Hindlimb muscle (tissue), 1 donor: ENCODE measurements at places on chromosomes 3 and 15.
A peak's percentile ranks its signal among the peaks of the same experiment; 100 is the strongest.

GRCh38 chr15:84817466-84818081 lies 418 bp downstream of the ALPK3 start:
- no peak for DNase-seq

- DNase-seq = no peak
Observed at GRCh38 chr3:170344971-170345370, 12.5 kb upstream of the SKIL start.

- DNase-seq = no peak
Observed at GRCh38 chr3:55297245-55297644, 189.9 kb downstream of the WNT5A start.

- DNase-seq = no peak
Observed at GRCh38 chr3:121269389-121269788, 276.4 kb downstream of the POLQ start.

- peak; percentile 58 for DNase-seq
Observed at GRCh38 chr15:96158938-96159337, 171.6 kb upstream of the NR2F2 start.

DNA sequence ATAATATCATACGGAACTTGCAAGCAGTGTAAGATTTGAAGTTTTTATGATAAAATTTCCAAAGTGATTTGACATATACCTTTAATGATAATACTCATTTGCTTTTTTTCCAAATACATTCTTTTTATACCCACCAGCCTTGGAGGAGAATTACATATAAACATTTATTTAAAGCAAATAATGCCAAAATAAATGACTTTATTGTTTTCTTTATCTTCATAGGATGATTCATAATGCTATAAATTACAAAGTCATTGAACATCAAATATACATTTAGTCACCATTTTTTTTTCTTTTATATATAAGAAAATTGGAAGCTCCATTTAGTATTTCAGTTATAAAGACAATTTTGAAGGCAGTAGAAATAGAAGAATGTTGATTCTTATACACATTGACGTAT lies 450.9 kb downstream of the NAALADL2 start:
- no peak for DNase-seq

DNA sequence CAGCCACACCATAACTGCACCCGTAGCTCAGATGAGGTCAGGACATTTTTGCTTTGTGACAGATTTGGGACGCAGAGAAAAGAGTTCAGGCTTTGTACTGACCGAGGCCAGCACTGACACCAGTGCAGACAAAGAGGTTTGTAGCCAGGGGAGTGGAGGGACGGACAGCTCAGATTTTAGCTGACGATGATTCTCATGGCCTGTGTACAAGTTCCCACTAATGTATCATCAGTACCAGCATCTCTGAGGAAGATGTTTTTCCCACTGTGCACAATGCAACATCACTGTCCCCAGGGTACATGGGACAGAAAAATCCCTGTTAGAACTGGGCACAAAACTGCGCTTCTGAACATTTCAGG lies 112.7 kb downstream of the SLCO3A1 start:
- no peak for DNase-seq

DNA sequence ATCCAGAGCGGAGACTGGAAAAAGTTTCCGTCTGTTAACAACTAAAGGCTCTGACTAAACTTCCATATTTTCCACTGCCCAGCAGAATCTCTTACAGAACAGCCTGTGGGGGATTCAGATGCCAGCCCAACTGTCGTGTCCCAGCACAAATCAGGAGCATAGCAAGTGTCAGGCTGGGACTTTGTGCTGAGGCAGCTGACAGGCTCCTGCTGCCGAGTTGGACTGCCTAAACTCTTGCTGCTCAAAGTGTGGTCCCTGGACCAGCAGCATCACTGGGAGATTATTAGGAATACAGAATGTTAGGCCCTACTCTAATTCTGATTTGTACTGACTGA lies 31.2 kb upstream of the CMTM7 start:
- DNase-seq = no peak

GRCh38 chr3:156395961-156396710 lies 158.8 kb downstream of the SSR3 start:
- DNase-seq = no peak

GRCh38 chr15:100761290-100761935 lies 118.2 kb upstream of the ALDH1A3 start:
- DNase-seq = no peak

DNA sequence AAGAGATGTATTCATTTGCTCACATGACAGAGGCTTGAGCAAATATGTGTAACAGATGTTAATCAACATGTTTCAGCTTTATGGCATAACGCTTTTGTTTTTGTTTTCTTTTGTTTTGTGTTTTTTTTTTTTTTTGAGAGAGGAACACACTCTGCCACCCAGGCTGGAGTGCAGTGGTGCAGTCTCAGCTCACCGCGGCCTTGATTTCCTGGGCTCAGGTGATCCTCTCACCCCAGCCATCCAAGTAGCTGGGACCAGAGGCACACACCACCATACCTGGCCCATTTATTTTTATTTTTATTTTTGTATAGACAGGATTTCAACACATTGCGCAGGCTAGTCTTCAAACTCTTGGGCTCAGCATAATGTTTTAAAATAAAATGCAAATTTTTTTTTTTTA lies 1504.4 kb upstream of the CADM2 start:
- no peak for DNase-seq

GRCh38 chr15:61517335-61517734 lies 288.2 kb upstream of the RORA start:
- DNase-seq = no peak

GRCh38 chr3:123287962-123288302 lies 86.2 kb downstream of the SEC22A start:
- no peak for DNase-seq

- DNase-seq = peak; percentile 8
Observed at GRCh38 chr3:48820612-48821324, 26.9 kb downstream of the PRKAR2A start.

- no peak for DNase-seq
Observed at GRCh38 chr15:46918462-46919140, 798.7 kb upstream of the SEMA6D start.

DNA sequence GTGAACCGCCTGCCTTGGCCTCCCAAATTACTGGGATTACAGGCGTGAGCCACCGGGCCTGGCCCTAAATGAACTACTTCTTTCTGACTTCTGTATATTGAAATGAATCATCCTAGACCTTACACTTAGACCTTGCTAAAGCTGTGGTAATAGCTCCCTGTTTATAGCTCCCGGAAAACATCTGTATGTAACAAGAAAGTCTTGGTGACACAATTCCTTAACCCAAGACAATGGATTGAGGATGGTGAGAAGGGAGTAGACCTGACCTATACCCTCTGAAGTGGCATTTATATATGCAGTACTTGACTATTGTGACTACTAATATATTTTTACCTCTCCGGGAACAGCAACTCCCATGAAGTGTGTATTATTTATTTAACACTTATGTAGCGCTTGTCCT lies 48.0 kb upstream of the TBL1XR1 start:
- no peak for DNase-seq

DNA sequence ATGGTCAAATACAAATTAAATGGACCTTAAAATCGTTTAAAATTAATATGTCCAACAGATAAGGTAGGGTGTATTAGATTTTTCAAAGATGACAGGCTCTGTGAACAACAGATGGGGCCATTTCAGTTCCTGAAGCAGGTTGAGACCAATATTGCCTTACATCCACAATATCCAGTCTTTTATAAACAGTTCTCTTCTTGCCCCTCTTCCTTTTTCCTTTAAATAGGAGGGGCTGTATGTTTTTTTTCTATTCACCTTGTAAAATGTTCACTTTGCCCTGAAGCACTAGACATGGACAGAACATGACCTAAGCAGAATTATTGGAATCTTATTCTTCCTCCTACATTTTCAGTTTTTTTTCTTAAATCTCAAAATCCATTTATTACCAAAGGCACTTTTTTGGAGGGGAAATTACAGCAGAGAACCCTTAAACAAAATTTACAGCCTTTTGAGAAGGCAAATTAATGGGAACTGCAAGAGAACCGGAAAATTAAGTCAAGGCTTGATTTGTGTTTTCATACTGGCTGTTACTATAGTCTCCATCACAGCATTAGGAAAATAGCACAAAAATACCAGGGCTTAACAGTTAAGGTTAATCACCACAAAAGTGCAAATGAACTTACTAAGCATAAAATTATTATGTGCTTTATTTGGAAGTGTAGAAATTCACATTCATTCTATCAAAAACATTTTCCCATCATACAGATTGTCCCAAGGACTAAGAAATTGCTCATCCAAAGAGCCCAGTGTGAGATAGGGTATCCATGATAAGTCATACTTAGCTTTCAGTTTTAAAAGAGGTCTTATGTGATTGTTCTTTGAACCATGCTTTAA lies 55.8 kb downstream of the CMSS1 start:
- no peak for DNase-seq

- no peak for DNase-seq
Observed at GRCh38 chr3:32288819-32289218, 50.3 kb downstream of the CMTM8 start.

DNA sequence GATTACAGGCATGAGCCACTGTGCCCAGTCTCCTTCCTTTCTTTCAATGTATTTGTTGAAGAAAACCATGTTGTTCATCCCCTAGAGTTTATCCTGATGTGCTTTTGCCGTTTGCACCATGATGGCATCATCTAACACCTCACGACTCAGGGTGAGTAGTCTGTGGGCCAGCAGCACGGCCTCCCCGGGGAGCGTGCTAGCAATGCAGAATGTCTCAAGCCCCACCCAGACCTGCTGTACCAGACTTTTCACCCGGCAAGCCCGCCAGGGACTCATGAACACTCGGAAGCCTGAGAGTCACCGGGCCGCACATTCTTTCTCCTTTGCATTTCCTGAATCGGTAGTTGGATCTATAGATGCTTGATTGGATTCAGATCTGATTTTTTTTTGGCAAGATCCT lies 64.6 kb downstream of the RPN1 start:
- no peak for DNase-seq

DNA sequence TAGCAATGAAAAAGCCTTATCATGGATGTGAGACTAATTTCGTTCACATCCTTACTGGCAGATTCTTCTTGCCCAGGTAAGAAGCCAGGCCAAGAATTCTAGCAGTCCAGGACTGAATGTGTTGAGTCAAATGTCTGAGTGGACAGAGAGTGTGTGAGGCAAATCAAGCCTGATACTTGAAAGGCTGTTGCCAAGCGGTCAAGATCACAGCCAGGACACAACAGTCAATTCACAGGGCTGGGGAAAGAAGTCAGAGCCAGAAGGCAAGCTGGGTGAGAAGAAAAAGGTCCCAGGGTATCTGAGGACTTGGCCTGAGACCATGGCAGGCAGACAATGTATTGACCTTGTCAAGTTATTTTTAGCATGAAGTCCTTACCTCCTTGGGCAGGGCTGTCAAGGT lies 301.3 kb downstream of the ZNF385D start:
- DNase-seq = no peak

DNA sequence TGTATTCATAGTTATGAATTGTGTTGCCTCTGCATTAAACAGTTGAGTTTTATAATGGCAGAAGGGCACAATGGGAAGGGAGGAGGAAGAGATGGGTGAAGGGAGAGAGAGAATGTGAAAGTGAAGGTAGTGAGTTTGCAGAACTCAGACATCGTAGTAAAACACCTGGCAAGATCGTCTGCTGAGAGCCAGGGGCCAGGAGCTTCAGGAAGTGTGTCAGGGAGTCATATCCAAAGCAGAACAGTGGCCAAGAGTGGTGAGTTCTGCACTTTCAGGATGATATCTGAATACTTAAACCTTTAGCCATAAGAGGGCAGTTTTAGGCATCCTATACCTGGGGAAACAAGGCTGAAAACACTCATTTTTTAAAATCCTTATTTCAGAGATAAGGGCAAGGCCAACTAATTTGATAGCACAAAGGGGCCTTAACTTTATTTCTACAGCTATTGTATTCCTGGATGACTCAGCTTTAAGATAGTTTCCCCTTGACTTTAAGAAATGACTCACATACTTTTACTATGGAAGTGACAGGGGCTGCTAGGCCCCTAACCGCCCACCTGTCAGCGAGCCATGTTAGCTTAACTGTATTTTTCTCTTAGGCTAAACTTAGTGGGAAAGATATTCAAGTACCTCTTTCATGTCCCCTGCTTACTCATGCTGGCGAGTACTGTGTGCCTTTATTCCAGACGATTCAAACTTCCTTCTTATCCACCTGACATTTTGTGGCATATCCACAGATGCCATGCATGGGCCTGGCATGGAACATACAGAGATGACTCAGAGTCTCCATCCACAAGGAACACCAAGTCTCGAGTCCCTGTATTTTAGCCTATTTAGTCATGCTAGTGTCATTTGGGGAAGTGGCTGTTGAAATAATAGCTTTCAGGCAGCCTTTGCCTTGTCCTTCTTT lies 53.9 kb downstream of the RLBP1 start:
- no peak for DNase-seq

GRCh38 chr15:41493902-41494189 lies 172 bp downstream of the ITPKA start:
- DNase-seq = no peak

DNA sequence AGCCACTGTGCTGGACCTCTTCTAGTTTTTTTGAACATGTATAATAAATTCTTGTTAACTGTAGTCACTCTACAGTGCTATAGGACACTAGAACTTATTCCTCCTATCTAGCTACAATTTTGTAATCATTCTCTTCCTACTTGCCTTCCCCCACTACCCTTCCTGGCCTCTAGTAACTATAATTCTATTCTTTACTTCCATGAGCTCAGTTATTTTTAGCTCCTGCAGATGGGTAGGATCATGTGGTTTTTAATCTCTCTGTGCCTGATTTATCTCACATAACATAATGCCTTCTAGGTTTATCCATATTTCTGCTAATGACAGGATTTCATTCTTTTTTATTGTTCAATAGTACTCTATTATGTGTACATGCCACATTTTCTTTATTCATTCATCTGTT lies 113.2 kb upstream of the FGF7 start:
- DNase-seq = no peak

- DNase-seq = no peak
Observed at GRCh38 chr3:81484520-81484919, 276.9 kb downstream of the GBE1 start.

- DNase-seq = no peak
Observed at GRCh38 chr3:183653209-183654064, 18.0 kb downstream of the KLHL24 start.

DNA sequence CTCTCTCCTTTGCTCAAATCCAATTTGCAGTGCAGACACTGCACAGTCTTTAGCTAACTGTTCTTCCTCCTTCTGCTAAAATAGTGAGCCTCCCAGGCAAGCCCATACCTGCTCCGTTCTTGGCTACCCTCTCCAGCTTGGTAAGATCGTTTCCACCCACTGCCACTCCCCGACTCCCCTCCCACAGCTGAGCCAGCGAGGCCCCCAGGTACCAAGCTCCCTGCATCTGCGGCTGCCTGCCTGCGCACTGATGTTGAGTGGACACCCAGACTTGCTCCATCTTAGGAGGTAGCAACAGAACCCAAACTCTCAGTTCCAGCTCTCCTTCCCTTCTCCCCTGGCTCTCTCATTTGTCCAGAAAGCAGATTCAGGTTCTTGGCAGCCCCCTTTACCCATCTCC lies 7.9 kb upstream of the TNK2 start:
- DNase-seq = no peak

DNA sequence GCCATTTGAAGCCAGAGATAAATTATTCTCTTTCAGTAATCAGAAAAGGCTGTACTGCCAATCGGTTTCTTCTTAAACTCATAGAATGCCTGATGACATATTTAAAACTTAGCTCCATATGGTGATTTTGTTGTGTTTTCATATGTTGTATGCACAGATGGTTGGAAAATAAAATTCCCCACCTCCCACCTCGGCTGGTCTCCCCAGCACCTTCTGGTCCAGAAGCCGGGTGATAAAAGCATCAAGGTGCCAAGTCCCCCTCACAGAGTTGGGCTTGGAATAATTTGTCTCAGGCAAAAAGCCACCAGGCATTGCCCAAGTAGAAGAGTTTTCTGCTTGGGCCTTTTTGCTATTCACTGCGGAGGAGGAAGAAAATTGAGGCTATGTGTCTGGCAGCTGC lies 18.4 kb downstream of the LARS2 start:
- no peak for DNase-seq

GRCh38 chr15:29936353-29937049 lies 114.2 kb upstream of the TJP1 start:
- DNase-seq = no peak
